ENCODE measurements at places on chromosomes 3 and 15. TPM values are rescaled to one million over a fixed set of nuclear protein-coding genes. Genes with fewer than 3 reads are reported as not detected.

Gene P2RY13
- total RNA-seq, result not detected

Gene ZDHHC23
- 2.4 TPM for total RNA-seq

Gene SV2B
- 0.05 TPM for total RNA-seq

Gene PCLAF
- total RNA-seq, result 81.9 TPM

Gene ALDH1L1
- not detected for total RNA-seq

Gene SERINC4
- total RNA-seq, result 0.28 TPM

- peak; percentile 98 for DNase-seq
- no peaks in the 10 kb centered on the region for H3K36me3 ChIP-seq
- H3K27ac ChIP-seq, result peak overlapping the region; percentile 84
- peak overlapping the region; percentile 92 for H3K4me3 ChIP-seq
These were observed 52.5 kb upstream of the ROPN1B start for GRCh38 chr3:125916376-125916978.

- DNase-seq, result no peak
- H3K27ac ChIP-seq, result no peak overlapping the region
- no peaks in the 10 kb centered on the region for H3K4me1 ChIP-seq
- no peaks in the 10 kb centered on the region for H3K36me3 ChIP-seq
These were observed 67.0 kb downstream of the SCN11A start for GRCh38 chr3:38984731-38985130.

DNA sequence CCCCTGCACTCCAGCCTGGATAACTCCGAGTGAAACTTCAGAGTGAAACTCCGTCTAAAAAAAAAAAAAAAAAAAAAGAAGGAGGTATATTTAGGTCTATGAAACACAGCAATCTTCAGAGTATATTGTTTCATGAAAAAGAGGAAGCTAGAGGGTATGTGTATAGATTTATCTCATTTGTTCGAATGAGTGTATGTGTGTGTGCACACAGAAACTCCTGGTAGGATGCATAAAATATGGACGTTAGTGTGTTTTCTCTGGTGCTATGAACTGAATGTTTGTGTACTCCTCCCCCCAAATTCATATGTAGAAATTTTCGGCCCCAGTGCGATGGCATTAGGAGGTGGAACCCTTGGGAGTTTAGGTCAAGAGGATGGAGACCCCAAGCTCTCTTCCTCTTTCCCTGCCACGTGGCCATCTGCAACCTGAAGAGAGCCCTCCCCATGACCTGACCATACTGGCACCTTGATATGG, 98.6 kb upstream of the KLF13 start:
- peaks cover 8% of the 10 kb centered on the region for H3K4me1 ChIP-seq
- H3K27me3 ChIP-seq, result peaks cover 6% of the 10 kb centered on the region
- no peak for DNase-seq
- H3K36me3 ChIP-seq, result no peaks in the 10 kb centered on the region

- H3K36me3 ChIP-seq, result peaks cover 27% of the 10 kb centered on the region
- no peak overlapping the region for H3K27ac ChIP-seq
- DNase-seq, result no peak
- no peak overlapping the region for H3K4me3 ChIP-seq
- no peaks in the 10 kb centered on the region for H3K27me3 ChIP-seq
These were observed 15.0 kb upstream of the IL20RB start for GRCh38 chr3:136942803-136943202.

- H3K4me3 ChIP-seq, result no peak overlapping the region
- no peaks in the 10 kb centered on the region for H3K36me3 ChIP-seq
- H3K4me1 ChIP-seq, result no peaks in the 10 kb centered on the region
- no peaks in the 10 kb centered on the region for H3K27me3 ChIP-seq
- DNase-seq, result no peak
These were observed 208.3 kb downstream of the TBC1D2B start for GRCh38 chr15:77869021-77869895.

DNA sequence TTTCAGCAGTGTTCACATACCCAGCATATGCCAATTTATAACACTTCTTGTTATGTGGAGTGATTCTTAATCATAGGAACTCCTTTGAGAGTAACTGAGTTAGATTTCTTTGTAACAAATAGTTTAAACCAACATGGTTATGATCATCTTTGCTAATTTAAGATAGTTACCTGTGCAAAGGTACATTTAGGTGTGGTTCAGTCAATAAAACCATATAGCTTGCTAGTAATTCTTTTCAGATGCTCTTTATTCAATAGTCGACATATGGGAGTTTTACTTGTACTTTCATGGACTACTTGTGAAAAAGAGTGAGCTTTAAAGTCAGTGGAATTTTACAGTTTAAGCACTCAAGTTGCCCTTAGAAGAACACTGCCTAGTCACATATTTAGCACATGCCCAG, 5.2 kb downstream of the DNAJC13 start:
- H3K27ac ChIP-seq, result no peak overlapping the region
- peaks cover 29% of the 10 kb centered on the region for H3K4me1 ChIP-seq
- H3K4me3 ChIP-seq, result no peak overlapping the region
- H3K36me3 ChIP-seq, result peaks cover 23% of the 10 kb centered on the region
- DNase-seq, result no peak

DNA sequence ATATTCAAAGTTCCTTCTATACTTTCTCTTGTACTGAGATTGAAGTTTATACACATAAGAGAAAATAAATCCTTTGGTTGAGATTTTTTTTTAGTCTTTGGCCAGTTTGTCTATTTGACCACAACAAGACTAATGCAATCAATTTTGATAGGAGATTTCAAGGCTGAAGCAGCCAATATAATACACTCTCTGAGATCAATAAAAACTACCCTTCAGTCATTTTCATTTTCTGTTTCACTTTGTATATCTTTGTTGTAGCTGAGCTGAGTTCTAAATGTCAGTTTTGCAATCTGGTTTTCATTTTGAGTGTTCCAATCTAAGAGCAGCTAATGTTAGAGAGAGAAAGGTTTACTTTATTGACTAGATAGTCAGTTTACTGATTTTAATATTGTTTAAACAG, 623.8 kb upstream of the ROBO1 start:
- no peaks in the 10 kb centered on the region for H3K4me1 ChIP-seq
- H3K4me3 ChIP-seq, result no peak overlapping the region
- DNase-seq, result no peak
- no peaks in the 10 kb centered on the region for H3K36me3 ChIP-seq
- H3K27ac ChIP-seq, result no peak overlapping the region

GRCh38 chr15:81492331-81492968, 118.4 kb upstream of the TMC3 start:
- H3K4me1 ChIP-seq, result no peaks in the 10 kb centered on the region
- H3K36me3 ChIP-seq, result no peaks in the 10 kb centered on the region
- H3K27me3 ChIP-seq, result peaks cover 4% of the 10 kb centered on the region
- H3K4me3 ChIP-seq, result no peak overlapping the region

DNA sequence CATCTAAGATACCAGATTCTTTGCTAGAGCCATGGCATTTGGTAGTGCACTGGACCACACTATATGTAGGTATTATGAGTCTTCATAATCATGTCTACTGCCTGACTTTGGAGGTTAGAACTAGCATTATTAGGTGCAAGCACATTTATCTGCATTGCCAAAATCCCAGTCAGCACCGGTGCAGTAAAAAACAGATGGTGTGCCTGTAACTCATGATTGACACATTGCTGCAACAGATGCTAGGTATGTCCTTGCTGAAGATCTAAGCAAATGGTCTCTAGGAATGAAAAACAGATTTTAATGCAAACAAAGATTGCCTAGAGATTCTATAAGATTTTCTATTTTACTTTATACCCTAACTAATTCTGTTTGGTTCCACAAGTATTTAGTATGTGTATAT, 47.7 kb downstream of the MYO5A start:
- H3K36me3 ChIP-seq, result peaks cover 2% of the 10 kb centered on the region

GRCh38 chr15:61753018-61753710, 307.1 kb downstream of the VPS13C start:
- no peak overlapping the region for H3K27ac ChIP-seq
- no peaks in the 10 kb centered on the region for H3K4me1 ChIP-seq
- peaks cover 9% of the 10 kb centered on the region for H3K27me3 ChIP-seq
- H3K36me3 ChIP-seq, result no peaks in the 10 kb centered on the region
- H3K4me3 ChIP-seq, result no peak overlapping the region
- DNase-seq, result no peak

DNA sequence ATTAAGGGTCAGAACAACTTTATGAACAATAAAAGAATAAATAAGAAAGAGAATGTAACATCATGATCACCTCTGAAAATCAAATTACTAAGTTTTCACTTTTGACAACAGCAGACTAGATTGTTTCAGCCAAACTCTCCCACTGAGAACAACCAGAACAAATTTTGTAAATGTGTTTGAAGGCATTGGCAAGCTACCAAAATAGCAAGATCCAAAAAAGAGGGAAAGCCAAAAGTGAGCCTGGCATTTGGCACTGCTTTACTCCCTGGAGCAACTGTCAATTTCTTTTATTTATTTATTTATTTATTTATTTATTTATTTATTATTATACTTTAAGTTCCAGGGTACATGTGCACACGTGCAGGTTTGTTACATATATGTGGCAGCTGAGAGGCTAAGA, 67.2 kb downstream of the CFAP44 start:
- DNase-seq, result no peak
- H3K36me3 ChIP-seq, result no peaks in the 10 kb centered on the region
- H3K27me3 ChIP-seq, result no peaks in the 10 kb centered on the region
- H3K27ac ChIP-seq, result no peak overlapping the region
- no peak overlapping the region for H3K4me3 ChIP-seq

DNA sequence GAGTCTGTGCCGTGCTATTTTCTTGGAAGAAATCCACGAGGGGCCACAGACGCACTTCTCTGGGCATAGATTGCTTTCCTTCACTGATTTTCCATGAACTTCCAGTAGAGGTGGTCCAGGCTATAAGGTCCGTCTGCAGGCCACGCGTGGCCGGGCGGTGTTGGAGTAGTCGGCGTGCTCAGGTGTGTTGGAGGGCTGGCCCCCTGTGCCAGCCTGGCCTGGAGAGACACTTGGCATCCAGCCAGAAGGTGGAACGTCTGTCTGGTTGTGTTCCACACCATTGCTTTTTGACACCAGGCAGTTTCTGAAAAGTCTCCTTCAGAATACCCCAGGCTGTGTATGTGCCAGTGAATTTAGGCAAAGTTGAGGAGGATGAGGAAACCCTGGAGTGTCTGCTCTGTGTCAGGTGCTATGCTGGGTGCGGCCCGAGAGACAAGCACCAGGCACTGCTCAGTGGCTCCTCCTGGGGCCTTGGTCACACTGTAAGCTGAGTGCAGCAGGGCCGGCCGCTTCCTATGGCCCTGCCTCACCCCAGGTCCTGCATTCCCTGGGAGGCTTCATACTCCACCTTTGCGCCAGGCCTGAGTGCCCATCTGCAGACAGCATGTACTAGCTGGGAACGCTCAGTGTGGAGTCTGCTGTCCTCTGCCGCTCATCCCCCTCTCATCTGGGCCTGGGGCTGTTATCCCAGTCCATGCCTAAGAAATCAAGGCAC, 52.1 kb upstream of the TAMM41 start:
- no peaks in the 10 kb centered on the region for H3K4me1 ChIP-seq
- peaks cover 14% of the 10 kb centered on the region for H3K27me3 ChIP-seq
- no peak overlapping the region for H3K27ac ChIP-seq
- no peaks in the 10 kb centered on the region for H3K36me3 ChIP-seq
- no peak overlapping the region for H3K4me3 ChIP-seq
- DNase-seq, result no peak

GRCh38 chr3:160390565-160391138, 8.4 kb downstream of the IFT80 start:
- no peak overlapping the region for H3K4me3 ChIP-seq
- H3K27me3 ChIP-seq, result no peaks in the 10 kb centered on the region
- peaks cover 7% of the 10 kb centered on the region for H3K4me1 ChIP-seq

GRCh38 chr3:195802261-195802701, 9.4 kb downstream of the MUC4 start:
- H3K36me3 ChIP-seq, result peaks cover 14% of the 10 kb centered on the region
- H3K4me3 ChIP-seq, result peak overlapping the region; percentile 62
- peaks cover 57% of the 10 kb centered on the region for H3K4me1 ChIP-seq
- H3K27me3 ChIP-seq, result no peaks in the 10 kb centered on the region
- H3K27ac ChIP-seq, result peak overlapping the region; percentile 87
- peak; percentile 86 for DNase-seq

- H3K27ac ChIP-seq, result no peak overlapping the region
- H3K36me3 ChIP-seq, result no peaks in the 10 kb centered on the region
- DNase-seq, result no peak
- H3K27me3 ChIP-seq, result peaks cover 12% of the 10 kb centered on the region
- H3K4me1 ChIP-seq, result peaks cover 4% of the 10 kb centered on the region
These were observed 98.0 kb upstream of the SLC6A6 start for GRCh38 chr3:14304101-14305045.

- H3K36me3 ChIP-seq, result peaks cover 27% of the 10 kb centered on the region
- H3K27ac ChIP-seq, result peak overlapping the region; percentile 97
- no peaks in the 10 kb centered on the region for H3K27me3 ChIP-seq
- DNase-seq, result no peak
These were observed 7.9 kb downstream of the NBEAL2 start for GRCh38 chr3:46987319-46987742.
